ENCODE measurements at places on chromosomes 2 and 18.

GRCh38 chr2:126827371-126827770 is 71.3 kb upstream of the TEX51 start:
- no peak for DNase-seq

DNA sequence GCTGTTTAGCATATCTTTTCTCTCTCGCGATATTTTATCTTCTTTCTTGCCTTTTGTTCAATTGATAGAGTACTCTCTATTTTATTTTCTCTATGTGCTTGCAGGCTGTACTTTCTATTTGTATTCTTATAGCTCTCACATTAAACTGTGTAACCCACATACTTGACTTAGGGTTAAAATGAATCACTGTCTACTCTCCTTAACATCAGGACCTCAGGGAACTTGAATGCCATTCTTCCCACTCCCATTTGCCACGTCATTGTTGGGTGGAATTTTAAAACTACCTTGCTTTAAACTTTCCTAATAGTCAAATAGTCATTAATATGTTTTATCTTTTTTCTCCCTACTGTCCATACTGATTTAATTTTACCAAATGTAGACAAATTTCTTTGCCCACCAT is 269.7 kb downstream of the ALPK2 start:
- DNase-seq = no peak

DNA sequence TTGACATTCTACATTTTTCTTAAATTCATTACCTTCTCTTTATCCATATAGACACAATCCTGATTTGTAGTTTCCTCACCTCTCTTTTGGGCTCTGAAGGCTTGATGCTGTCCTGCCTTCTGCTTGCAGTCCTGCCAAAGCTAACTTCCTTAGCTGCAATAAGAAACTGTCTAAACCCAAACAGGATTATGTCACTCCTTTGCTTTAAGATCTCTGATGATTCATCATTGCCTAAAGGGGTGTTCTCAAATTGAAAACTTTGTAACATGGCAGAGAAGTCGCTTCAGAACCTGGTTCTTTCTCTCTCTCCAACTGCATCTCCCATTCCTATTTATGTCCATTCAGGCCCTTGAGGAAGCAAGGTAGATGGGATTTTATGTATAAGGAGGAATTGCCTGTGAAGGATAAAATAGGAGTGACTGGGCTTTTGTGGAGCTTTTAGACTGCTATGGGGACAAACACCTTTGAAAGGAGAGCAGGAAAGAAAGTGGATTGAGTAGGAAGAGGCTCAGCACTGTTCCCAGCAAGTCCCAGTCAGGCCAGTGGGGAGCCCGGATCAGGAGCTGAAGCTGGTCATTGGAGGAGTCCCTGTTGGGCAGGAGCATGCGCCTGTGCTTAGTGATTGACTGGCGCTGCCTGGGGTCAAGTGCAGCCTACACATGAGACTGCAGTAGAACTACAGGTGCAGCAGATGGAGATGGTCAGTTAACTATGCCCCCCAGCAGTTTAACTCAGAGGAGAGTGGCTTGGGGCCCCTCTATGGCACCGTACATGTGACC is 390.6 kb downstream of the CTNNA2 start:
- DNase-seq = no peak

- no peak for DNase-seq
These were observed 40.3 kb downstream of the OSBPL6 start for GRCh38 chr2:178234648-178235047.
